ENCODE measurements at places on chromosomes 6 and 20.

DNA sequence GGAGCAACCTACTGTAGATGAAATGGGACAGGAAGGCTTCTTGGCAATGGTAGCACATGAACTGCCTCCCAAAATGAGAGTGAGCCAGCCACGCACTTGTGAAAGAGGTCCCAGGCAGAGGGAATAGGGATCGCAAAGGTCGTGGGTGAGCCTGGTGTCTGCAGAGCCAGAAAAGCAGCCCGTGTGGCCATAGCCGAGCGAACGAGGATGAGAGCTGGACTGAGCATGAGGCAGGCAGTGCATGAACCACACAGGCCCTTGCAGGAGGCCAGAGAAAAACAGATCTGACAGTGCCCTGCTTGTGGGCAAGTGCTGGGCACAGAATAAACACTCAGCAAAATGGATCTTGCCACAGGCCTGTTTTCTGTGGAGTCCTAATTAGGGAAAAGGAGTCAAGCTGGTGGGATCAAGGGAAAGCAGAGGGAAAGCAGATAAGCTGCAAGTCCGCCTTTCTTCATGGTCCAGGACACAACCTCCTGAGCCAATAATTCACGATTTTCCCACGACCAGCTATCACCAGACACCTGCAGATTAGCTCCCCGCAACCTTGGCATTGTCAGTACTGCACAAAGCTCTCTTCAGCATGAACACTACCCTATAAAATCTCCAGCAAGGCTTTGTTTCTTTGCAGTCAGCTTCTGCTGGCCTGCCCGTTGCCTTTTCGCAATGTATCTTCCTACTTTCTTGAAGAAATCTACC is 44.0 kb downstream of the GCNT2 start:
- DNase-seq, result no peak

DNA sequence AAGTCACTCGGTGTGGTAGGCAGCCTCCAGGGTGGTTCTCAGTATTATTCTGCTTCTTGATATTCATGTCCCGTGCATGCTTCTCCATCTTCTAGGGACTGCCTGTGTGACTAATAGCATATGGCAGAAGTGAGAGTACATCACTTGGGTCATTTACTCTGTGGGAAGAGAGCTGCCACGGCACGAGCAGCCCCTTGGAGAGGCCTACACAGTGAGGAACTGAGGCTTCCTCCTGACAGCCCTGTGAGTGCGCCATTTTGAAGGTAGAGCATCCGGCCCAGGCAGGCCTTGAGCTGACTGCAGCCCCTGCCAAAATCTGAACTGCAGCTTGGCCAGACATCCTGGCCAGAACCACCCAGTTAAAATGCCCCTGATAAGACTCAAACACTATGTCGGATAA is 17.3 kb upstream of the MCUR1 start:
- no peak for DNase-seq

GRCh38 chr6:21734204-21734603 is 140.7 kb downstream of the SOX4 start:
- DNase-seq, result no peak

DNA sequence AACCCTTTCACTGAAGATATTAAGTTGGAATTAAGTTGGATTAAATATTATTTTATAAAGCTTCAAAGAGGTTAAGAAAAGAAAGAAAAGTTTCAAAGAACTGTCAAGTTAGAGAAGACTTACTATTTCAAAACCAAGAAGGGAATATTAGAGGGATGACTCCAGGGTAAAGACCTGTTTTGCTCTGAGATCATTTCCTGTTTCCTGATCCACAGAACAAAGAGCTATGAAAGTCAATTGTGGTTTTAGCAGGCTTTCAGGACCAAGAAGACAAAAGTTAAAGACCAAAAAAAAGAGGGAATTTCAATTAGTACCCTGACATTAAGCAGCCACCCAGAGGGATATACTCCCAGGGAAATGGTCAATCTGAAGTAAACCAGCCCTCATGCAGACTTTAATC is 19.4 kb downstream of the ESF1 start:
- no peak for DNase-seq

All from stimulated activated CD8-positive, alpha-beta memory T cell treated with anti-CD3 and anti-CD28 coated beads, Interleukin-4, amount 100 ng/mL, for 4 hours (primary cell).